Left ventricle myocardium inferior (tissue), 1 donor: ENCODE measurements at places on chromosomes 6 and 20. TPM values are rescaled to one million over a fixed set of nuclear protein-coding genes. Genes with fewer than 3 reads are reported as not detected.

Gene ZBTB46
- 13.6 TPM for total RNA-seq

Gene ZBP1
- not detected for total RNA-seq

Gene ZNF335
- 8.1 TPM for total RNA-seq

Gene SLC44A4
- 0.08 TPM for total RNA-seq
